ENCODE measurements at places on chromosomes 6 and 20. TPM values are rescaled to one million over a fixed set of nuclear protein-coding genes. Genes with fewer than 3 reads are reported as not detected.

DNA sequence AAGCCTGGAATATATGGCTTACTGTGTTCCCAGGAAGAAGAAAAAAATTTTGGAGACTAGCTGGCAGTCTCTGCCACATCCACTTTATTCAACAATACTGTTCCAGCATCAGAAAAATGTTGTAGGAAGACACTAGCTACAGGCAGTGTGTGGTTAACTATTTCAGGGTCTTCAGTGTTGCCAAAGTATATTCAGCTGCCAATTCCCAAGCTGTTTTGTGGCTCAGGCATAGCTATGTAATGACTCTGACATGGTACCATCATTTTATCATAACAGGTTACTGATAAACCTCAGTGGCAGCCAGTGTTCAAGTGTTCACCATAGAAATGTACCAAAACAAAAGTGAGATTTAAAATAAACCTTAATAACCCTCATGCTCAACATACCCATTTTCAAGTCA lies 503.1 kb downstream of the ADGRB3 start:
- DNase-seq = no peak
- no peaks in the 10 kb centered on the region for H3K4me1 ChIP-seq
- no peaks in the 10 kb centered on the region for H3K36me3 ChIP-seq
- H3K4me3 ChIP-seq = no peak overlapping the region
- H3K27me3 ChIP-seq = no peaks in the 10 kb centered on the region

DNA sequence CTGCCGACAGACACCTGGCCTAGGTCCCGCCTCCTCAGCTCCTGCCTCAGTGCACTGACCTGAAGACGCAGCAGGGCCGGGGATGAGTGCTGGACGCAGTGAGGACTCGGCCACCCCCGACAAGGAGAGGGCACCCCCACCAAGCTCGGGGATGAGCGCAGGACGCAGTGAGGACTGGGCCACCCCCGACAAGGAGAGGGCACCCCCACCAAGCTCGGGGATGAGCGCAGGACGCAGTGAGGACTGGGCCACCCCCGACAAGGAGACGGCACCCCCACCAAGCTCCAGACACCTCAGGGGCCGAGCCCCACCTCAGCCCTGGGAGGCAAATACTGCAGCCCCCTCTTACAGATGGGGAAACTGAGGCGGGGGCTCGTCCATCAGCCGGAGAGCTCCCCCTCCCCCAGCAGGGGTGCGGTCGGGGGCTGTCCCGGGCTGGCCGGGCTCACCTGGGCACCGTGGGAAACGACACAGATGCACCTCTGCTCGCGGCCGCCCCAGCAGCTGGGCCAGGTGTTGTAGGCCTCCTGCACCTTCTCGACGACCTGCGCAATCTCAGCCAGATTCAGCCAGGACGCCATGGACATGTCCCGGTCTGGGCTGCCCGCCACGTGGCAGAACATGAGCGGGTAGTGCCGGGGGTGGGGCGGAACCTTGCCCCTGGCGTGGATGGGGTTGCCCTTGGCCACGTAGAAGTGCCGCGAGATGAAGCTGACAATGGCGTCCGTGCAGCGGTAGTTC lies 7.5 kb downstream of the HELZ2 start:
- H3K27ac ChIP-seq = no peak overlapping the region
- H3K4me3 ChIP-seq = no peak overlapping the region
- DNase-seq = no peak
- H3K36me3 ChIP-seq = no peaks in the 10 kb centered on the region
- no peaks in the 10 kb centered on the region for H3K4me1 ChIP-seq

NFATC2 gene
- total RNA-seq = 5.7 TPM

DNA sequence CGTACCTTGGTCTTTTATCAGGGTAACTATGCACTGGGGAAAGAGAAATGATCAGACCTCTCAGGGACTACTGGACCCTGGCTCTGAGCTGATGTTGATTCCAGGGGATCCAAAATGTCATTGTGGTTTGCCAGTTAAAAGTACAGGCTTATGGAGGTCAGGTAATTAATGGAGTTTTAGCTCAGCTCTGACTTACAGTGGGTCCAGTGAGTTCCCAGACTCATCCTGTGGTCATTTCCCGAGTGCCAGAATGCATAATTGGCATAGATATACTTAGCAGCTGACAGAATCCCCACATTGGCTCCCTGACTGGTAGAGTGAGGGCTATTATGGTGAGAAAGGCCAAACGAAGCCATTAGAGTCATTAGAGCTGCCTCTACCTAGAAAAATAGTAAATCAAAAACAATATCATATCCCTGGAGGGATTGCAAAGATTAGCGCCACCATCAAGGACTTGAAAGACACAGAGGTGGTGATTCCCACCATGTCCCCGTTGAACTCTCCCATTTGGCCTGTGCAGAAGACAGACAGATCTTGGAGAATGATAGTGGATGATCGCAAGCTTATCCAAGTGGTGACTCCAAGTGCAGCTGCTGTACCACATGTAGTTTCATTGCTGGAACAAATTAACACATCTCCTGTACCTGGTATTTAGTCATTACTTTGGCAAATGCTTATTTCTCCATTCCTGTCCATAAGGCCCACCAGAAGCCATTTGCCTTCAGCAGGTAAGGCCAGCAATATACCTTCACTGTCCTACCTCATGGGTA lies 152.4 kb downstream of the THBS2 start:
- no peak overlapping the region for H3K27ac ChIP-seq
- no peaks in the 10 kb centered on the region for H3K27me3 ChIP-seq
- DNase-seq = no peak
- H3K4me1 ChIP-seq = no peaks in the 10 kb centered on the region

FKBP1C gene
- total RNA-seq = not detected

DNA sequence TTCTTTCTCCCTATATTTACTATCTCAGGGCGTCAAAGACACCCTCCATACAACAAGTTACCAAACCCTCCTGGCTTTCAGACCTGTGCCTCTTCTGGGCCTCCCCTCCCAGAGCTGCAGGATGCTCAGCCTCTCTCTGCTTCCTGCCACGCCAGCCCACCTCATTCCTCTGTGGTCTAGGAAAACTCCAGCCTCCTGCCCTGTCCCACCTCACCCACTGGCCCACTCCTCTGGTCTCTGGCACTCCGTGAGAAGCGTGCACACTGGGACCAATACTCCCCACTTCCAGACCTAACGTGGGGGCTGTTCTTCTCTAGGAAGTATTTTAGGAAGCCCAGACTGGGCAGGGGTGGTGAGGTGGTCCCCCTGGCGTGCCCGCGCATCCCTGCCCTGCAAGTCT lies 9.7 kb downstream of the AGPAT4 start:
- no peak for DNase-seq
- no peaks in the 10 kb centered on the region for H3K27me3 ChIP-seq
- no peak overlapping the region for H3K4me3 ChIP-seq
- H3K27ac ChIP-seq = no peak overlapping the region
- no peaks in the 10 kb centered on the region for H3K4me1 ChIP-seq

DNA sequence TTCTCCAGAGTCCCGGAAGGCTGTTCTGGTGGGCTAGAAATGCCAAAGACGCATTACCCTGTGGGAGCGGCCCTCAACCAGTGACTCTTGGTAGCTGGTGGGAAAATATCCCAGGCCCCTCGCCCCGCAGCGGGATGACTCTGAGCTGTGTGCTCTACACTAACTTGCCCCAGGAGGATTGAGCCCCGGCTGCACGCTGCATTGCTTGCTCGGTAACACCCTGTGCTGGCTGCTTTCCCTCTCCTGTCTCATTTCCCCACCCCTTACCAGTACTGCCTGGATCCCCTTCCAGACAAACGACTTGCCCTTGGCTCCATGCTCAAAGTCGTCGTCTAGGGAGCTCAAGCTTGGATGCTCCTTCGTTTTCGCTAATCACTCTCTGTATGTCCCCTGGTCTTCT lies 411.8 kb upstream of the SULF2 start:
- DNase-seq = no peak
- H3K27ac ChIP-seq = no peak overlapping the region
- H3K27me3 ChIP-seq = no peaks in the 10 kb centered on the region
- no peak overlapping the region for H3K4me3 ChIP-seq
- H3K36me3 ChIP-seq = no peaks in the 10 kb centered on the region

NDUFAF4 gene
- total RNA-seq = 33.5 TPM

DNA sequence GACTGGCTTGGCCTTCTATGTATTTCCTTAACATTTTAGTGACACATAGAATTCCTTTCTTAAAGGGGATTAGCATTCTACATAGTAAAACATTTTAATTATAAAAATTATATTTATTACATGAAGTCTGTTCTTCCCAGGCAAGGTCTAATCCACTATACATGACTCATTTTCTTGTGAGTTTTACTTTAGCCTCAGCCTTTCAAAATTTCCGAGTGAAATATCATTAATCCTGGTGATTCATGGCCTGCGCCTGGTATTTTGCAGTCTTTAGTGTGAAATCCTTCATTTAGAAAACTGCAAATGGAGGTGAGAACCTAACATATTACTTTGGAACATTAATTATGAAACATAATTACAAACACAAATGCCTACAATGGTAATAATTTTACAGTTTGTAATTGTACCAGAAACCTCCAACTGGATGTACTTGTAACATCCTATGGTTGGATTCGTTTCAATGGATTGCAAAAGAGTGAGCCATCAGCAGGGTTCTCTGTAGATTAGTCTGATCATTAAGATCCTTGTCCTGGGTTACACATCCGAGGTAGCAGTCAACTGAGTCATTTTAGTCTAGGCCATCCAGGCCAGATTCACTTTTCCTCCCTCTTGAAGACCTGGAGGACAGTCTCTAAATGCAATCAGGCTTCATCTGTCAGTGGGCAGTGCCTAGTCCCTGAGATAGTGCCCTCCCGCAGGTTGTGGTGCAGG lies 272.0 kb downstream of the PACRG start:
- no peak overlapping the region for H3K27ac ChIP-seq
- H3K27me3 ChIP-seq = no peaks in the 10 kb centered on the region
- H3K36me3 ChIP-seq = no peaks in the 10 kb centered on the region

DNA sequence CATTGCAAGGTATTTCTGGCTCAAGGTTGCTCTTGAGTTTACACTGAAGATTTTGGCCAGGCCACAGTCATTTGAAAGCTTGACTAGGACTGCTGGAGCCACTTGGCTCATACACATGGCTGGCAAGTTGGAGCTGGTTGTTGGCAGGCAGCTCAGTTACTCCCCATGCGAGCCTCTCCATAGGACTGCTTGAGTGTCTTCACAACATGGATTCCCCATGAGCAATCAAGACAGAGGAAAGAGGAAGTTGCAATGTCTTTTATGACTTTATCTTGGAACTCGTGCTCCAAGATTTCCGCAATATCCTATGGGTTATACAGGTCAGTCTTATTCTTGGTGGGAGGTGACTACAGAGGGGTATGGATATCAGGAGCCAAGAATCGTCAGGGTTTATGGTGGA lies 1.4 kb upstream of the MANBAL start:
- no peak overlapping the region for H3K4me3 ChIP-seq
- no peak for DNase-seq
- no peak overlapping the region for H3K27ac ChIP-seq
- H3K4me1 ChIP-seq = no peaks in the 10 kb centered on the region

TCP11 gene
- not detected for total RNA-seq

ZBTB22 gene
- total RNA-seq = 8.2 TPM

NR2E1 gene
- not detected for total RNA-seq

- H3K27me3 ChIP-seq = no peaks in the 10 kb centered on the region
- no peaks in the 10 kb centered on the region for H3K4me1 ChIP-seq
- no peak overlapping the region for H3K27ac ChIP-seq
These were observed 59.9 kb downstream of the HECA start for GRCh38 chr6:139194740-139195139.

All from uterus (tissue), 4 donors.